NCI-H748 treated with DMSO at 0.1 percent for 48 hours (cell line): ENCODE measurements at places on chromosomes 5 and 9.

- no peak for DNase-seq
Observed at GRCh38 chr9:4742246-4742645, 1.2 kb upstream of the AK3 start.

- DNase-seq = no peak
Observed at GRCh38 chr9:109468927-109469326, 29.2 kb downstream of the PTPN3 start.

DNA sequence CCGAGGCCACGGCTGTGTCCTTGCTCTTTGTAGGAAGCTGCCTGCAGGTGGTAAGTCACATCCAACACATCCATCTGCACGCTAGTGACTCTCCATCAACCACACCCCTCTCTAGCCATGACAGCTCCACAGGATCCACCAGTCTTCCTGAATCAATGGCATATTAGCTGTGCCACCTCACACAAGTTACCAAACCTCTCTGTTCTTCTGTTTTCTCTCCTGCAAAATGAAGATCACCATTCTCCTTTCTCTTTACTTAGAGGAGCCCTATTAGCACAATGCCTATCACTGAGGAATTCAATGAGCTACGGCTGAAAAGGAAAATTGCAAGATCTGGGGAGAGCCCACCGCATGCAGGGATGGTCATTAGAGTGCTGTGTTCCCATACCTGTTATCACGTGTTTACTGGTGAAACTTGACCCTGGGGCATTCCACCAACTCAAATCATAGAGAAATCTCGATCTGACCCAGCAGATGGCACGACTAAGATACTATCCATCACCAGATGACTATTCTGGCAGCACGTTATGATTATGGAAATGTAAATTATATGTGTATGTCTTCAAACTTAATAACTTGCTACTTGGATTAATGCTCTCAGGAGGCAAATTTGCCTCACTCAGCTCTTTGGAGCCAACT, 20.9 kb downstream of the WHRN start:
- no peak for DNase-seq

GRCh38 chr5:58458141-58458742, 1.6 kb downstream of the PLK2 start:
- no peak for DNase-seq

DNA sequence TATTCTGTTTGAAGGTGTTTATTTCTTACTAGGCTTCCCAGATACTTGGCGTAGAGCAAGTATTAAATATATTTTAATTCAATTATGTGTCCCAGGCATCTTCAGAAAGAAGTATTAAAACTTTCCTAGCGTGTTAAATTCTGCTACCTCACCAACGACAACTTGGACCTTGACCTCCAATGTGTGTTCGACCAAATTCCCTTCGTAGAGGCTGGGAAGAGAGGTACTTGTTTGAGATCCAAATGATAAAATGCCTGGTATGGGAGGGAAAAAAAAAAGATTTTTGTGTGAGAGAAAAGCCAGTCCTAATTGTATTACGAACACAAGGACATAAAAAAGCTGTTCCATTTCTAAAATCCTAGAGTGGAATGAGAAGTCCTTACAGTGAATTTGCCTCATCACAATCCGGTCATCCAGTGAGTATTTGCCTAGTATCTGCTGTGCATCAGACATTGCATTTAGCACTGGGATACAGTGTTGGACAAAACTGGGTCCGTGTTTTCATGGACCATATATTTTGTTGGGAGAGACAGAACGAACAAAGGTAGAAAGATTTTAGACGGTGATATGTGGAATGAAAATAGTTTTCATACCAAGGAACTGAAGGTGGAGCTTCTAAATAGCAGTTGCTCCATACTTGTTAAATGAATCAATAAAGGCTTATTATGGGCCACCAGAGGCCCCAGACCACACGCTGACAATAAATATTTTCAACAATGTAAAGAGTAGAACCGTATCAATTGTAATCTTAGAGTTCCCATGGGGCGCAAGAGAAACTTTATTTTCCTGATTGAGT, 103.1 kb downstream of the KIF4B start:
- no peak for DNase-seq

- no peak for DNase-seq
Observed at GRCh38 chr5:149360272-149360671, 2.4 kb downstream of the PCYOX1L start.

DNA sequence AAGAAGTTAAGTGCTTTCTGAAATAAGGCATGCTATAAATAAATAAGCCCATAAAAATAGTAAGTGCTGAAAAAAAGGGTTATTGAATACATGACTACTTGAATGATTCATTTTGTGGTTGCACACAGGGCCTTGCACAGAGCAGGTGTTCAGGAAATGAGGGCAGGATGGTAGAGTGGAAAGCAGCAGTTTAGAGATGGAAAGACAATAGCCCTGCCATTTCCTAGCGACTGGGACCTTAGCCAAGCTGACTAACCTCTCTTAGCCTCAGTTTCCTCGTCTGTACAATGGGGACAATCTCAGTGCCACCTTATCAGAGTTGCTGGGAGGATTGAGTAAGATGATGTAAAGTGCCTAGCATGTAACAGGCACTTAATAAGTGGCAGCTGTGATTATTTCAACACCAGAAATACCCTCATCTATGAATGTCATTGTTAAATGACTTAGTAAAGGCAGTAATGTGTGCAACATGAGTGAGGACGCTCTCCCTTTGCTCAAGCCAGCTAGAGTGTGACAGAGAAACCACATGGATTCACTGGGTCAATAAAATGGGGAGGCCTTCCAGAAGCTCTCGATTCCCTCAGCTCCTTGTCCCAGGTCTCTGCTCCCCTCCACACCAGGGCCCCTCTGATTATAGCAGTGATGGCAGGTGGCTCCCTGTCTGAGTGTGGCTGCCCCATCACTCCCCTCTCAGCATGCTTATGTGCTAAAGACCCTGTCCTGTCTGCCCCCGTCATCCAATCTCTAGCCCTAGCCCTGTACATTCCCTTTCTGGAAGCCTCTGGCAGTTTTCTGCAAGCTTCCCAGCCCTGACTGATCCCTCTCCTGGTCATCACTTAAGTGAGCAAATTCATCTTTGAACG, 16.0 kb upstream of the PHF19 start:
- no peak for DNase-seq

DNA sequence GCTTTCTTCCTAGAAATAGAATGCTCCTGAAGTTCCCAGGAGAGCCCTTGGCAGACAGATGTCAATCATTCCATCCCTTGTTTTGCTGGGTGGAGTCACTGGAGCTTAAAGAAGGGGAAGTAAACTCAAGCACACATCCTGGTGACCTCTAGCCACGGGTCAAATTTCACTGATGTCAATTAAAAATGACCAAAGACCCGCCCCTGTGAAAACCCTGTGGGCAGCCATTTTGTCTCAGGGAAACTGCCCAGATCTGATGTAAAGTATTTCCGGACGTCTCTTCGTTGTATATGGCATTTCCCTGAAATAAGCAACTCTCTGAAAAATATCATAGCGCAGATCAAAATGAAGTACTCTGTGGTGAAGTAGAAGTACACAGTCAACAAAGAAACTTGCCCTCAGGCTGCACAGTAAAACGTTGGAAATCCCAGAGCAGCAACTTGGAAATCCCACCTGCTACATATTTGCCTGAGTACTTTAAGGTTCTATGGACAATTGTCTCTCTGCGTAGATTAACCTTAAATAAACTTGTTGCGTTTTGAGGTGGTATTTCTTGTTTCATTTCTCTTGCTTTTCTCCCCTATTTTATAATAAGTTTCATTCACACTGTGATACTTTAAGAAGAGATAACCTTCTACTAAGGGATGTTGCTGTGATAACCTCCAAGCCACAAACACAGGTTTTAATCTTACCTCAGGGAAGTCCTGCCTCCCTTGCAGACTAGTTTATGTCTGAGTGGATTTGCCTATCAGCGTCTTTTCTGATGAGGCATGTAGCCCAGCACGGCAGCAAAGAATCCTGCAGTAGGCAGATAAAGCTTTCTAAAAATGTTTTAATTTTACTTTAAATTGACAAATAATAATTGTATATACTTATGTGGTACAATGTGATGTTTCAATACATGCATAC, 60.9 kb upstream of the PIP5K1B start:
- no peak for DNase-seq

DNA sequence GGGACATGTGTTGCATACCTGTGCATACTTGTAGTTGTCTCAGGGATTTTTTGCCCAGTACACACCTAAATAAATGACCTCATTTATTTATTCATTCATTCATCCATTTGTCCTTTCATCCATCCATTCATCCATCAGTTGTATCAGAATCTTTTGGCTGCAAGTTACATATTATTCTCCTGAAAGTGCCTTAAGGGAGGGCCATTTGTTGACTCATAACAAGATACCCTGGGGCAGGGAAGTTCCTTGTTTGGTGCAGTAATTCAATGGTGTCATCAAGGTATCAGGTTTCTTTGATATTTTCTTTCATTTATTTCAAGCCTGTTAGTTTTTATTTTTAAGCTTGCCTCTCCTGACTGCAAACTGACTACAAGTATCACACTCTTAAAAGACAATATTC, 597.9 kb upstream of the TLE4 start:
- DNase-seq = peak; percentile 63

- DNase-seq = no peak
Observed at GRCh38 chr5:173944511-173944910, 44.5 kb upstream of the C5orf47 start.

GRCh38 chr5:50320131-50320749, 120.8 kb downstream of the EMB start:
- no peak for DNase-seq

DNA sequence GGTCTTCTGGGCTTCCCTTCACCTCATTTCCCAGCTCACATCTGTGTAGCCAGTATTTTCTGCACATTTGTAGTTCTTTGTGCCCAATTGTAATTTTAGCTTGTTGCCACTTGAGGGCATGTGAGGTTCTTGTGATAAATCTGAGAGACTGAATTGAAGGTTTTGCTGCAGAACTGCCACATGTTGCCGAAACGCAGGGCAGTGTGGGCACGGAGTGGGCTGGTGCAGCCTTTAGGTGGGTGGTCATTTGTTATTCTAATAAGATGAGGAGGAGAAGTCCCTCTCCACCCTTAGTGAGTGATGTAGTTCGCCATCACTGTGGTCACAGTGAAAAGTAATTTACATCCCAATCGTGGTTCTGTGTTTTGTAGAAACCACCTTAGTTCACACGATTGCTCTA, 21.2 kb downstream of the OTULIN start:
- peak; percentile 86 for DNase-seq

GRCh38 chr9:120514405-120514804, 65.6 kb downstream of the CDK5RAP2 start:
- DNase-seq = no peak

DNA sequence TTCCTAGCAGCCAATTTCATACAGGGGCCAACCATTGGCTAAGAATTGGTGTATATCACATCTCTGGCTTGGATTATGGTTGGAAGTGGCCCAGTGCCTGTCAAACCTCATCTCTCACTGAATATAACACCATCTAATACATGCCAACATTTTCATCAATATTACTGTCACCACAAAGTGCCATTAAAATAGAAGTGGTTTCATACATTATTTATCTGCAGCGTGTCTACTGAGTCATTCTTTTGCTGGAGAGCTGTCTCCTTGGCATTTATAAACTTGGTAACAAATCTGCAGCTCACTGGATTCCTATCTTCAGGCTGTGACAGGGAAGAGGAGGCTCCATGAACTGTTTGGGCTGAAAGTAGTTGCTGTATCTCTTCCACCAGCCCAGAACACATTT, 70.9 kb downstream of the PTTG1 start:
- DNase-seq = no peak

DNA sequence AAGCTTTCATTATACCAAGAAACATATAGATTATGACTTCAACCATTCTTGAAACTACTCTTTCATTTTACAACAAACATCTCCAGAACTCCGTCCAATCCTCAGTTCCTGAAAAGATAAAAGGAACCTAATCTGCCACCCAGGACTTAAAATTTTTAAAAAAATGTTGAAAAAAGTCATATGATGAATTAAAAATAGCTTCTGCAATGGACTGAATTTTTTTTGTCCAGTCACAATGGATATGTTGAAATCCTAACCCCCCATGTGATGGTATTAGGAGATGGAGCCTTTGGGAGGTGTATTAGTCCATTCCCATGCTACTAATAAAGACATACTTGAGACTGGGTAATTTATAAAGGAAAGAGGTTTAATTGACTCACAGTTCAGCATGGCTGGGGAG, 2.7 kb upstream of the ALDH1A1 start:
- DNase-seq = no peak

DNA sequence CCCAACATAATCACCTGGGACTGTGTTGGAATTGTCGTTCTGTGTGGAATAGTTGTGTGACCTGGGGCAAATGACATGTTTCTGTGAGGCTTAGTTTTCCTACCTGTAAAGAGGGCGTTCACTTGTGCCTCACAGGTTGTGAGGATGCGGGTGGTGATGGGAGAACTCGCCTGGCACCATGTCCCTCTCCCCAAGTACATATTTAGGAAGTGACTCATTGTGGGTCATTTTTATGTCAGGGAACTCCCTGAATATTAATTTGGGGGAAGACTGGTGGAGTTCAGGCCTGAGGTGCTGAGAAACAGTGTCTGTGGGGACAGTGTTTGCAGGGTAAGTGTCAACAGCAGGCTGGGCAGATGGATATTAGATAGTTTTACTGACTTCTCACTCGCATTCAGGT, 144.7 kb downstream of the KDM4C start:
- no peak for DNase-seq

- no peak for DNase-seq
Observed at GRCh38 chr5:45110399-45110798, 301.7 kb downstream of the MRPS30 start.

DNA sequence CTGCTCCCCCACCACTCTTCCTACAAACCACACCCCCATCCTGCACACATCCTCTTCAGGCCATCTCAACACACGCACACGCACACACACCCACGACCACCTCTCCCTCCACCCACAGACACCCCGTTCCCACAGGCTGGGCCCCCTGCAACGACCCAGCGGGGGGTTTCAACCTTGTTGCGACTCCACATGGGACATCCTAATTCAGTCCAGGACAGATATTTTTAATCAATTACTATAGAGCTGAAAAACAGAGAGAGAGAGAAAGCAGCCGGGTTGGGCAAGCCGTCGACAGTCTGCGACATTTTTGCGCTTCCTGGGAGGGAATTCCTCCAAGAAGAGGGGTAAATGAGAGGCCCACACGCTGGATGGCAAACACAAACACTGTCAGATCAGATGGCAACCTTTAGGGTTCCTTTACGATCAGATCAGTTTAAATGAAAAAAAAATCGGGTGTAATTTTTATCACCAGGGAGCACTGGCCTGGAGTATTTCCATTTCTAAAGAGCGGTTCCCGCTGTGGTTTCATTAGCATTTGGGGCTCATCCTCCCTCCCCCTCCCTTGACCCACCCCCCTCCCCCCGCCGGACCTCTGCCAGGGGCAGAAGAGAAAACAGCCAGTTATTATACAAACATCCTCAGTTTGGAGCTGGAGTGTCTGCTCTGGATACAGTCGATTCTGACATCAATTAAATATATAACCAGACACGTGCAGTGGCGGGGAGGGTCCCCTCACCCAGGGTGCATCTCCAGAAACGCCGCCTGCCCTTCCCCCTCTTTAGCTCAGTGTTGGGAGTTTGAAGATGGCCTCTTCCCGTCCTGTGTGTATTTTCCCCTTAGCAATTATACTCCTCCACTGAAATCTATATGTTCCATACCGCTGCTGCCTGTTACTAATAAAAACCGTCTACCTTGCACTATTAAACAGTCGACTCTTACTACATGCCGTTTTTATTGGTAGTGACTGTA, 2.3 kb upstream of the IRX2 start:
- DNase-seq = peak; percentile 84

GRCh38 chr5:161460741-161461140, 85.8 kb downstream of the GABRB2 start:
- DNase-seq = no peak

- DNase-seq = no peak
Observed at GRCh38 chr5:1975898-1976765, 93.4 kb upstream of the IRX4 start.
